Esophagus squamous epithelium (tissue), 5 donors: ENCODE measurements at places on chromosomes 6 and 20.

DNA sequence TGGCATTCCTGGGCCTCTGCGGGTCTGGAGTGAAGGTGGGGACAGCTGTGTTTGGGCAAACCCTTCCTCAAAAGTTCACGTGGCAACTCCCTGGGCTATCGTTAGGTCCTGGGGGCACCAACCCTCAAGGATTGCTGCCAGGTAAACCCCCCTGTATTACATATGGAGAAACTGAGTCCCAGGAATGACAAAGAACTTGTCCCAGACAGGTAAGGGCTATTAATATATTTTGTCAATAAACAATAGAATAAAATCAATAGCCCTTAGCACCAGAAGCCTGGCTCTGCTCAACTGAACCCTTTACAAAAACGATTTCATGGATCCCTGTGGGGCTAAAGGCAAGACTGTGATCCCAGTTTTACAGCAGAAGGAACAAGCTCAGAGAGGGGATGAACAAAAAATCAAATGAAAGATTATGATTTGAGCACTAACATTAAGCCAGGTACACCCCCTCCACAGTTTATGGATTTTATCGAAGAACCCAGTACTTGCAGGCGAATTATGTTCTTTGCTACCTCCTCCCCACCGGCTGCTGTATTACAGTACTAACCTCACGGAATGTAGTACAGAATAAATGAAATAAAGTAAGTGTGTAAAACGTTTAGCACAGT, 2.7 kb downstream of the ID1 start:
- no peak for DNase-seq

- DNase-seq = no peak
These were observed 798.3 kb downstream of the KIF16B start for GRCh38 chr20:15774926-15775325.

DNA sequence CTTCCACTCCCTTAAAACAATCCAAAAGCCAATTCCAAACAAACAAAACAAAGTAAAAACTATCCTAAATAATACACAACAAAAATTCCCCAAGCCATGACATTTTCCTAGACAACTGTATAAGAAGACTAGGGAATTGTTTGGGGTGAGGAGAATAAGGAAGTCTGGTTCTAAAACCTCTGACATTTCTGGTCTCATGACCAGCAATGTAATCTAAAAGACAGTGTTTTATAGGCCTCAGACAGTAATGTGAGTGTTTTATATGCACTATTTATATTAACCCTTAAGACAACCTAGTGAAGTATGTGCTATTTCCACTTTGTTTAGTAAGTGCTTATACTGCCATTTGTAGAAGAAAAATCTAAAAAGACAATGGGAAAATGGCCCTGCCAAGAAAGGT, 13.0 kb upstream of the RCAN2 start:
- no peak for DNase-seq

GRCh38 chr6:117531809-117532725, 49.6 kb downstream of the DCBLD1 start:
- no peak for DNase-seq

DNA sequence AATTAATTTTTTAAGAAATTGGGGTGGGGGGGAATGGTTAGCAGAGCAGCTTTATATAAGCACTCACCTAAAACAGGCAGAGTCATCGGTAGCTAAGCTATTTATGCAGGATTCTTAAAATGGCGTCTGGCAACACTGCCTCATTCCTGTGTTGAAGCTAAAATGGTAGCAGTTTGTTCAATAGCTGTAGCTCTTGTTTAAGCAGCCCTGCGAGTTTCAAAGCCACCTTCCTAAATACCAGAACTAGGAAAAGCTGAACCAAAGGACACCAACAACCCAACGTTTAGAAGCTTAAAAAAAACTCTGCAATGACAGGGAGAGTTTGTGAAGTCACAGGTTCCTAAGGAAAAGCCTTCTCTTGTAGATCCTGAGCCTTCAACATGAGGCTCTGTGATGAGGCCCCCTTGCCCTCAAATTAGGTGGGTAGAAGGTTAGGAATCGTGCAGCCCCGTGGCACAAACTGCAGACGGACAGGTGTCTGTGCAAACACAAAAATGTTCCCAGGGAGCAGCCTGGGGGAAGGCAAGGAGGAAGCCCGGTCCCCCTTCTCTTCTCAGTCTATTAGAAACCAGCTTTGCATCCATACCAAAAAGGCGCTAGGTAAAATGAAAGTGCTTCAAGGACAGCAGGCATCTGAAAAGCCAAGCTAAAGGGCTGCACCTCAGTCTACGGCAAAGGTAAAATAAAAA, 4.7 kb downstream of the ZMYND8 start:
- DNase-seq = no peak

- no peak for DNase-seq
These were observed 51.7 kb downstream of the DTD1 start for GRCh38 chr20:18639501-18639979.

DNA sequence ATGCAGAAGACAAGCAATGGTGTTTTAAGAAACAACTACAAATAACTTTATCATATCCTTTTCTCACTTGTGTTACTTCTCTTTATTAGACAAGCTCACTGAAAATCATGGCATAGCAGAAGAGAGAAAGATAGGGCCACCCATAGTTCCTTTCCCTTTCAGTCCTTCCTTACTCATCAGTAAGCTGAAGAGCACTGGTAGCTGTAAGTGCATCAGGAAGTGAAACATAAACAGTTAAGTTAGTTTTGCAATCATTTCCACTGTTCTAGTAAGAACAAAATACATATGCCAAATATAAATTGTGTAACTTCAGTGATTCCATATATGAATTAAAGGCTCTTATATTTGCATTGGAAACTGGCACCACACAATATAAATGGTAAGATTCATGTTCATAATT, 220.1 kb downstream of the HACE1 start:
- no peak for DNase-seq

DNA sequence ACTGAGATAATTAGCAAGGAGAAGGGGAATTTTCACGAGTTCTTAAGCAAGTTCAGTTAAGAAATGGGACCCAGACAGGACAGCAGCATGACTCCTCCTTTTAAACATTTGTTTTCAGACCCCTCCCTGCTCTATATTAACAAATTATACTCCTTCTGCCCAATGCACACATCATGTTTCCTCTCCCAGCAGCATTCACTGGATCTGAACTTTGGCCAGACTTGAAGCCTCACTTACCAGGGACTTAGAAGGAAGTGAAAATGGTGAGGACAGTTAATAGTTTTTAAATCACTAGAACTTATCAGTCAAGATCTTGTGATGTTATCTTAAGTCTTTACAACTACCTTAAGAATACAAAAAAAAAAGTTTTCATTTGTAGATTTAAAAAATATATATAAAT, 1174.7 kb upstream of the MAP3K7 start:
- DNase-seq = no peak

DNA sequence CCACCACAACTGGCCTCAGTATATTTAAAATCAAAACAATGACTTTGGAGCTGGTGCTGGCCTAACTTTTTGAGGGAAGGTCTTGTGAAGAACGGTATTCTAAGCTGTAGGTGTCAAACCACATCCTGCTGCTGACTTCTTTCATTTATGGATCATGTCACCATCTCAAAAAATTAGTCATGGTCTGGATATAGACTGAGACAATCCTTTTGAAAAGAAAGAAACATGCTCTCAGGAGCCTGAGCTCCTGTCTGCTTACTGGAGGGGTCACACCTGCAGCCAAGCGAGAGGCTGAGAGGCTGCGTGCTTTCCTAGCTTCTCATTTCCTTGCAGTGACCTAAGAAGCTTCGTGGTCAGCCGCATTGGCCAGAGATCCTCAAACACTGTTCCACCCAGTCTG, 55.2 kb downstream of the TIAM2 start:
- no peak for DNase-seq

- no peak for DNase-seq
These were observed 69.1 kb downstream of the LCA5 start for GRCh38 chr6:79468116-79468515.

GRCh38 chr20:21583486-21584168, 69.8 kb upstream of the NKX2-2 start:
- DNase-seq = no peak

- no peak for DNase-seq
These were observed at the start of gene ROS1 for GRCh38 chr6:117425431-117426153. Gene ROS1, minus strand, starts transcription at chr6:117425942. Its CDS starts 286 bp downstream, at chr6:117425656.

- no peak for DNase-seq
These were observed 345.5 kb upstream of the MAP3K7 start for GRCh38 chr6:90932351-90932750.

- DNase-seq = no peak
These were observed 174.9 kb downstream of the RIMS1 start for GRCh38 chr6:72061286-72061685.

DNA sequence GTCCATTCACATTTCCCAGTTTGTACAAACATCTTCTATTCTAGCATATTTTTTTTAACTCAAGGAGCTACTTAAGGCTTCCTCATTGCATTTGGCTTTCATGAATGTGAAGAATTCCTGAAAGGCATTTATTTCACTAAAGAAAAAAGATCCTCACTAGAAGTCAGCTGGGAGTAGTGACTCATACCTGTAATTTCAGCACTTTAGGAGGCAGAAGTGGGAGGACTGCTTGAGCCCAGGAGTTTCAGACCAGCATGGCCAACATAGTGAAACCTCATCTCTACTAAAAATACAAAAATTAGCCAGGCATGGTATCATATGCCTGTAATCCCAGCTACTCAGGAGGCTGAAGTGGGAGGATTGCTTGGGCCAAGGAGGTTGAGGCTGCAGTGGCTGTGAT, 30.9 kb upstream of the XRN2 start:
- DNase-seq = no peak

DNA sequence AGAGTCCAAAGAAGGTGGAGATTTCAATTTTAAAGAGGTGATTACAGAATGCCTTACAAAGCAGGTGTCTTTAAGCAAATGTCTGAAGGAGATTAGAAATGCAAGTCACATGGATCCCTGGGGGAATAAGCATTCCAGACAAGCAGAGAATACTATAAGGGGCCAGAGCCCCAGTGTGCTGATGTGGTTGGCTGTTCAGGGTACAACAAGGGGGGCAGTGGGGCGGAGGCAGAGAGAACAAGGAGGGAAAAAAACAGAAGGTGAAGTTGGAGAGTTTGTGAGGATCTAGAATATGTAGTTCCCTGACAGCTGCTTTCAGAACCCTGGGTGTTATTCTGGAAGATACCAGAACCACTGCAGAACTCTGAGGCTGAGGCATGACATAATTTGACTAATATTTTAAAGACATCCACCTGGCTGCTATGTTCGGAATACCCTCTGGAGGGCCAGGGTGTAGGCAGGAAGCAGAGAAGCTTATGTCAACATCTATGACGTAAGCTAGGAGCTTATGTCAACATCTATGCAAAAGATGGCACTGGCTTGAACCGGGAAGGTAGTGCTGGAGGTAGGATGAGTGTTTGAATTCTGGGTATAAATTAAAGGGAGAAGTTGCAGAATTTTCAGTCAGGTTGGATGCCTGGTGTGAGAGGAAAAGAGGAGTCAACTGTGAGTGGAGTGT, 276.3 kb upstream of the AGPAT4 start:
- no peak for DNase-seq

- no peak for DNase-seq
These were observed 15.7 kb downstream of the ADTRP start for GRCh38 chr6:11762794-11763459.

DNA sequence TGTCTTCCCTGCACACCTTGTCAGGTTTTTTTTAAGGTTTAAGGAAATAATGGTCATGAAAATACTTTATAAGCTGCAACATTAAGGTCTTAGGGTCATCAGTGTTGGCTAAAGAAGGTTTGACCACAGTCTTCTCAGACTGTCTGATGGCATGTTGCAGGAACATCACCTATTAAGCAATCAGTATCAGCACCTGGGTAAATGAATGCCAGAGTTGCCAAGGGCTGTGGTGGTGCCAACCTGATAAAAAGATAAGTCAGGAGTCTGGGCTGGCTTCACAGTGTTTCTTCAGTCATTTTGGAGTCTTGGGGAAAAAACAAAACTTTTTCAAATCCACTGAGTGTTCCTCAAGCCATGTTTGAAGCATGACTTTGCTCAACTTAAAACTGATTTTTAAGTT, 61.5 kb upstream of the VSTM2L start:
- DNase-seq = no peak

DNA sequence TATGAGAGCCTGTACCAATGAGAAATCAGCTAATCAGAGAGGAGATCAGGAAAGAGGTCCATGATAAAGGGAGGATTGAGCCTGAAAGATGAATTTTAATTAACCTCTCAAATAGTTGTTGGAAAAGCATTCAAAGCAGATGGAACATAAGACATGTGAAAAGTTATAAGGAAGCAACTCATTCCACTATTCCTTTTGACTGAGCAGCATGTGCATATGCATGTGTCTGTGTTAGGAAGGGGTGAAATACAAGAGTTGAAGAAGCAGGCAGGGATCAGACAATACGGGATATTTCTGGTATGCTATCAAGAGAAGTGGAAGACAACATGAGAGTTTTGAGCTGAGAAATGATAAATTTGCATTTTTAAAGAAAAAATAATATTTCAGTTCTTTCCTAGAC, 624.8 kb upstream of the PTCHD4 start:
- no peak for DNase-seq
